Fibroblast of pulmonary artery (primary cell): ENCODE measurements at places on chromosomes 2 and 18.

- no peak for DNase-seq
Measured at GRCh38 chr2:154195644-154196195, 324.0 kb downstream of the GALNT13 start.

GRCh38 chr2:230868161-230868946 lies 3.6 kb downstream of the ITM2C start:
- DNase-seq = peak; percentile 20

DNA sequence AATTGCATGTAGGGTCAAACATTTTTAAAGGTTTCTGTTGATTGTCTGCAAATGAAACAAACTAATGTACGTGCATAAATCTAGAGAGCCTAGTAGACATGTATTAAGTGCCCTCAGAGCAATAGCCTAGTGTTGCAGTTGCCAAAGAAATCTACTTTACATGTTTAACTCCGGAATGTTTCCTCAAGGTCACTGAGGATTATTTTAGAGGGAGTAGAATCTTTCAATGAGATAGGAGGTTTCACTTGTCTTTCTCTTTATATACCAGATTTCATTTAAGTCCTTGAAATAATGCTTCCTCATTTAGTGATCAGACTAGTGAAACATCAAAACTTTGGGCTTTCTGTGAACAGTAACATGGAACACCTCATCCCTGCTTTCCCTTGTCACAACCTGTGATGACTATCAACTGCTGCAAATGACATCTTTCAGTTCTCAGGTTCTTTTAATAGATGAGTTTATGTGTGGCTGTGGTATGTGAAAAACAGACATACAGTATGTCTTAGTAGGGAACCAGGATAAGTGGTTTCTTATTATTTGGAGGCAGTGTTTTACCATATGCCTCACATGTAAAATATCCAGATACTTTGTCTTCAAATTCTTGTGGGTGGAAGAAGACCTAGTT lies 5.5 kb downstream of the UBE2E3 start:
- DNase-seq = no peak

- DNase-seq = no peak
Measured at GRCh38 chr2:207257251-207258250, 91.8 kb upstream of the KLF7 start.

- DNase-seq = peak; percentile 8
Measured at GRCh38 chr2:148721520-148721931, 77.0 kb downstream of the EPC2 start.

GRCh38 chr2:128520340-128520739 lies 201.7 kb upstream of the HS6ST1 start:
- no peak for DNase-seq

DNA sequence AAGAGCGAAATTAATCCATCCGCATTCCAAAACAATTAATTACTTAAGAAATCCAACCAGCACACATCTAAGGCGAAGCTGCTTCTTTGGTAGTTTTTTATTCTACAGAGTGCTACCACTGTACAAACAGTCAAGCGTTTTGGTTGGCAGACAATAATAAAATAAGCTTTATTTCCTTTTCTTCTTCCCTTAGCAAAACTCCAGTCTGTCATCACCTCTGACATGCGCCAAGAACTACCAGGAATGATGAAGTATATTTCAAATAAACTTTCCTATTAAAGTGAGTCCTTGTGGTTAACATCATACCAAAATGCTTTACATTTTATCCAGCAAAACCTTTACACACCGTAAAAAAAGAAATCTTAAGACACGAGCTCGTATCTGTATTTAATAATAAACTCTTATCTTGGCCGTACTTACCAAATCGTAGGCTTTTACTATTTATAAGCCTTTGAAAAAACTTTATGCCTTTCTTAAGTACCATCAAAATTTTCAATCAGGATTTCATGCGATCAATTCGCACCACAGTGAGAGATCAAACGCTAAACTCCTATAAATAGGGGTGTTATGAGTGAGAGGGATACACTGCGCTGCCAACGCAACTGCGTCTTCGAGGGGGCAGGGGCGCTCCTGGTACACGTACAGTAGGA lies 1.3 kb downstream of the ATL2 start:
- DNase-seq = peak; percentile 34

- DNase-seq = peak; percentile 18
Measured at GRCh38 chr2:231379266-231380215, 16.0 kb upstream of the B3GNT7 start.

- DNase-seq = no peak
Measured at GRCh38 chr2:153387203-153387602, 91.4 kb downstream of the RPRM start.

- DNase-seq = no peak
Measured at GRCh38 chr2:238286095-238286494, 2.3 kb downstream of the PER2 start.

GRCh38 chr2:232225895-232226294 lies 152.7 kb upstream of the ALPP start:
- DNase-seq = no peak

DNA sequence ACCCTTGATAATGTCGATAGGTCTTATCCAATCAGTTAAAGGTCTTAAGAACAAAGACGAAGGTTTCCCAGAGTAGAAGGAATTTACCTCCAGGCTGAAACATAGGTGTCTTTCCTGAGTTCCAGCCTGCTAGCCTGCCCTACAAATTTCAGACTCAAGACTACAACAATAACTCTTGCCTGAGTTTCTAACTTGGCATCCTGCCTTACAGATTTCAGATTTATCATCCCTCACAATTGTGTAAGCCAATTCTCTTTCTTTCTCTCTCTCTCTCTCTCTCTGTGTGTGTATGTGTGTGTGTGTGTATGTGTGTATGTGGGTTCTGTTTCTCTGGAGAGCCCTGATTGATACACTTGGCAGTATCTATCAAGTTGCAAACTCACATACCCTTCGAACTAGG lies 37.2 kb upstream of the B4GALT6 start:
- peak; percentile 73 for DNase-seq

DNA sequence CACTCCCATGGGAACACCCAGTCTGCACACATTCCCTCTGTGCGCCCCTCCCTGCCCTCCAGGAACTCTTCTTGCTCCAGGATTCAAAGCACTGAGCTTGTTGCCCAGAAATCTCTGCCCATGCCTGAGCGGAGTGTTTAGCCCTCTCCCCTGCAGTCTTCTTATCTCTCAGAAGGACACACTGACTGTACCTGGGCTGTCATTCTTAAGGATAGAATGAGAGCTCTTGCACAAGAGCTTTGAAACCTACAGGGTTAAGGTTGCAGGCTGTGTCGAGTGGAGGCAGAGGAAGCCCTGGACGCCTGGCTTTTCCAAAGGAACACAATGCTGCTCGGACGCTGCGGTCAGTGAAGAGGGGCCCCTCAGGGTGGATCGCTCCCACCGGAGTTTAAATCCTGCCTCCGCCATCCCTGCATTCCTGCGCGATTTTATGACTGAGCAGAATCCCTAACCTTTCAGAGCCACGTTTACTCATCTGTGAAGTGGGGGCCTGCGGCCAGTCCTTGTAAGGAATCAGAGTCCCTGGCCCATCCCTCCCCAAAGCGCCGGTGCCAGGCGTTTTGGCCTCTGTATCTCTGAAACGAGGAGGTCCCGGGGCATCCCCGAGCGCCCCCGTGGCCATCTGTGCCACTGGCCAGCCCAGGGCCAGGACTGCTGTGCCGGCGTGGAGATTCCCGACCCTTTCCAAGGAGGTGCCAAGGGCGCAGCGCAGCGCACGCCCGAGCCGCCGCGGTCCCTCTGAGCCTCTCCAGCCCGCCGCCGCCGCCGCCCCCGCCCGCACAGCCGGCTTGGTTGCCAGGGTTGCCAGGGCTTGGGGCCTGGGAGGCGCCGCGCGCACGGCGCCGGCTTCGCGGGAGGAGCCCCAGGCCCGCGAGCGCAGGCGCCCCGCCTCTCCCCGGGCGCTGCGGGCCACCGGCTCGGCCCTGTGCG lies 58.9 kb downstream of the FAM168B start:
- DNase-seq = no peak

- DNase-seq = no peak
Measured at GRCh38 chr2:39394516-39394961, 42.5 kb downstream of the MAP4K3 start.

DNA sequence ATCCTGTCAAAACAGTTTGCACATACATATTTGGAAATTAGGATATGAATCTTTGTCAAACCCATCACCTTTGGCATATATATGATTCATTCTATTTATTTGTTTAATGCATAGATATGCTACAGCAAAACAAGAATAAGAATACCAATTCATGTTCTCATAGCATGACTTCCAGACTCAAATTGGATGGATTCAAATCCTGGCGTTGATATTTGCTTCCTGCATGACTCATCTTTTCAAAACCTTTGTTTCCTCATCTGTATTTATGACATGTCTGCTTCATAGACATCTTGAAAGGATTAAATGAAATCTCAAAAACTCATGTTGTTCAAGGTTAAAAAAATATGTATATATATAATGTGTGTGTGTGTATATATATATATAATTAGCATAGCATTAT lies 261.3 kb downstream of the MBD5 start:
- peak; percentile 57 for DNase-seq

DNA sequence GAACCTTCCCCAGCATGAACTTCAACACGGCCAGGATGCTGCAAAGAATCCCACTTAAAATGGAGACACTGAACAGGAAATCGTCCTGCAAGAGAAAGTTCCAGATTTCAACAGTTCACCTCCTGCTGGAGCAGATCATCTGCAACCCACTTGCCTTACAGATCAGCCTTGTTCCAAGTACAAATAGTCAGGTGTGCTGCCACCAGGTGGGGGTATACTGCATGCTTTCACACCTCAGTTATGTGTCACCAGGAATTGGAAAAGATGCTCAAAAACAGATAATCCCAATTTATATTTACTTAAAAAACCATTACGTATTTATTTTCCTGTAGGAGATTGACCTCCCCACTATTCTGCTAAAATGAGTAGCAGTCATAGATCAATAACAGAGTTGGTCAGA lies 212.3 kb downstream of the MGAT5 start:
- peak; percentile 25 for DNase-seq

DNA sequence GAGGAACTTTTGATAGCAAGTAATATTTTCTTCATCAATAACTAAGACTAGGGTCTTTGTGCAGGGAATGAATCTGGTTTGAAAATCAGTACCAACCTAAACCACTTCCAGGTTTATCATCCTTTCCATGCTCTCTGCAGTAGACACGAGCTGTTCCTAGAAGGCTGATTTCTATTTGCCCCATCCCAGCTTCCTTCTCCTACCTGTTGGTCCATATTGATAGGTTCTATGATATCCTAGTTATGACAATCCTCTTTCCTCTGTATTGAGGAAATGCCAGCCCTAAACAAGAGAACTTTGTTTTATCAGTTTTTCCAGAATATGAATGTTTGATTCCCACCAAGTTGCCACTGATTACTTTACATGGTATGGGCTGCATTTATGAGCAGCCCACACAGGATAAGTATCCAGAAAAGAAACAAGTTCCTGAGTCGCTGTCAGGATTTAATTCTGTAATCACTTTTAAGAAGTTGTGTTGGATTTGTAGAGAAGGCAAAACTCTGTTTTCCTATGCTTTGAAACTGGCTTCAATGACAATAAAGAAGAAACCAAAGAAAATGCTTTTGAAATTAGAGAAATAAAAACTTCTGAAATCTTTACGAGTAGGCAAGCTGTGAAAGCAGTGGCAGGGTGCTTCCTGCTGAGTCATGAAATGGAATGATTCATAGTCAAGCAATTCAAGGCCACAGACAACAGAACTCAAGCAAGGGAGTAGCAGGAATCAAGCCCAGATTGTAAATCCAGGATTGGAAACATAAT lies 37.3 kb upstream of the TANK start:
- DNase-seq = peak; percentile 92

DNA sequence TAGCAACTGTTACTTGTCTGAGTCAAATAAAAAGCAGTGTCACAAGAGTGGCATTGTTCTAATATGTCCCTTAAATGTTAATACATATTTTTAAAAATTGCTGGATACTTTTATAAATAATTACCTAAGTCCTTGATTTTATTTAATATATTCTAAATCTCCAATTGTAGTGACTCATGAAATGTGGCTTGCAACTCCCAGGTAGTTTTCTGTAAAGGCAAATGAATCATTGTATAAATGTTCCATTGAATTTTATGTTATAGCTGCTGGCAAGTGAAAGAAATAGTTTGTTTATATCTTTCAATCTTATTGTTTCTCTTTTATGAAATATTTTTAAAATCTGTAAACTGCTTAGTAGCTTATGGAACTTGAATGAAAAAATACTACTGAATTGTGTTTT lies 32.7 kb upstream of the C1GALT1C1L start:
- DNase-seq = no peak

DNA sequence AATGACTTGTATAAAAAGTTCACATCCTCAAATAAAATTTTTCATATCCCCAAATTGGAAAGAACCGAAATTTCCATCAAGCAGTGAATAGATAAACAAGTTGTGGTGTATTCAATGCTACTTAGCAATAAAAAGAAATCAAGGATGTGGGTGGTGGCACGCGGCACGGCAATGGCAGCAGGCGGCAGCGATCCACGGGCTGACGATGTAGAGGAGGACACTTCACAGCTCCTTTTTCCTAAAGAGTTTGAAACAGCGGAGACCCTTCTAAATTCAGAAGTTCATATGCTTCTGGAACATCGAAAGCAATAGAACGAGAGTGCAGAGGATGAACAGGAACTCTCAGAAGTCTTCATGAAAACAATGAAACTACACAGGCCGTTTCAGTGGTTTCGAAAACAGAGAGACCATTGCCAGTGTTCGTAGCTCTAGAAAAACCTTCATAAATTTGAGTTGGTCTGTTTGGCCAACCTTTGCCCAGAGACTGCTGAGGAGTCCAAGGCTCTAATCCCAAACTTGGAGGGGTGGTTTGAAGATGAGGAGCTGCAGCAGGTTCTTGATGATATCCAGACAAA lies 9.8 kb upstream of the IL36A start:
- no peak for DNase-seq

DNA sequence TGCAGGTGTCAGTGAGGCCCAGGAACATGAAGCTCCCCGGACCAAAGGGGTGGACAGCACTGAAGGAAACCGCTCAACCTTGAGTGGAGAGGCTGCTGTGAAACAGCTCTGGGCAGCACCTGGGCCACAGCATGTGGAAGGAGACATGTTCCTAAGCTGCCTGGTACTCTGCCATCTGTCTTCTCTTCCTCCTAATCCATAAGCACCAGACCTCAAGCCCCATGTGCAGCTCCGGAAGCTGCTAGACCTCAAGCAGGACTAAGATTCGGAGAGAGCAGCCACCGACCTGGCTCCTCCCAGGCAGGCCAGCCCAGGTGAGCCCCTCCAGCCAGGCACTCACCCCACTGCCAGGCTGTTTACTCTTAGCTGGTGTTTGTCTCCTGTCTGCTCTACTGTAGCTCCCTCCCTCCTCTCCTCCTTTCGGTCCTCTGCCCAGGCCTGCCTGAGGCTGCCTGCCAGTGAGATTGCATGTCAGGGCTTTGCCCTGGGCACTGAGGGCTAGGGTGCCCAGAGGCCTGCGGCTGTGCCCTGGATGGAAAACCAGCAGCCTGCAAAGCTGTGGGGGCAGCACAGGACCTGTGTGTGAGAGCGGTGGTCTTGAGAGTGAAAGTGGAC lies 53.7 kb downstream of the BCL11A start:
- no peak for DNase-seq
